ENCODE measurements at places on chromosomes 2 and 18.

DNA sequence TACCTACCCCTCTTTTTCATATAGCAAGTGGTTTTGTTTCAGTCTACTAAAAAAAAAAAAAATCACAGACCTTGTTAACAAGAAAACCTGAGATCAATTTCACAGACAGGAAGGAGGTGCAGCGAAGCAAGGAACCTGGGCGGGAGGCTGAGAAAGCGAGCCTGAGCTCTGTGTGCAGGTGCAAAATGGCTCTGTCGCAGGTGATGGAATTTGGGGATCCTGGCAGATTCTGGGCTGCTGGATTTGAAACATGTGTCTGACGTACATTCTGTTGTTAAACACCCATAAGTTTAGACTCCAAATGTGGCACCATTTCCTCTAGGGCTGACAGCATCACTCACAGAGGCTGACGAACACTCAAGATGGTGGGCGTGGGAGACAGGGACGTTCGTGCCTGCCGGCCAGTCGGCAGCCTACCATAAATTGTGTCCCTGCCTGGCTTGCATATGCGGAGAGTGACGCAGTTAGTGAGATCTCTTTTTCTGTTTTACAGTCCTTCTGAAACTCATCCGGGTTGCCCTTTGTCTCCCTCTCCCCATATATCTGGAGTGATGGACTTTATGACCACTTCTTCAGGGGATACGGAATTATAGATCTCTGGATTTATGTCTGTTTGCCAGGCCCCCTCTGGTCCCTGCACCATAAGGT lies 8.8 kb upstream of the DDX1 start:
- no peak for DNase-seq

GRCh38 chr18:7633171-7633570 lies 66.1 kb downstream of the PTPRM start:
- no peak for DNase-seq

- DNase-seq = peak; percentile 60
Measured at GRCh38 chr2:239109041-239109927, 261.4 kb downstream of the TWIST2 start.

GRCh38 chr2:120245520-120246332 lies 6.9 kb upstream of the RALB start:
- peak; percentile 85 for DNase-seq

GRCh38 chr2:171692331-171692730 lies 5.1 kb downstream of the DYNC1I2 start:
- no peak for DNase-seq

DNA sequence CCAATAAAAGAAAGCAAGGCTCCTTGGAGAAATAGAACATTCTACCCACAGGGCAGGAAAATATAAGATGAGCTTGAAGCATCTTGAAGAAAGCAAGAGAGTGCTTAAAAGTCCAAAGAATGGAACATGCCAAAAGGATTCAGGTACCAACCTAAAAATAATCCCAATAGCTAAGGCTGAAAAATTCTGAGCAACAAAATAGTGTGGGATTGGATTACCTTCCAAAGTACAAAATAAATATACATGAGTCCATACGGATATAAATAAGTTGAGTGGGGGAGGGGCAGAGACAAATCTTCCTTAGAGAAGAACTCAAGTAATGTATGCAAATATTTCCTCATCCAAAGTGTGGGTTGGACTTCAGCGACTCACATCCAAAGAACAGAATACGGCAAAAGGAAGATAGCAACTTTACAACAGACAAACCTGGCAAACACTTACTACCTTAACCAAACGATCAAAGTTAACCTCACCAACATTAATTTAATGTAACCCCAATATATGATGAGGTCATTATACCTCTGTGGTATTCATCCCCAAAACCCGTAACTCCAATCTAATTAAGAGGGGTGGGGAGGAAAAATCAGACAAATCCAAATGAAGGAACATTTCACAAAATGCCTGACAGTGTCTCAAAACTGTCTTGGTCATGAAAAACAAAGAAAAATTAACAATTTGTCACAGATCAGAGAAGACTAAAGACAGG lies 26.9 kb downstream of the MEMO1 start:
- no peak for DNase-seq

DNA sequence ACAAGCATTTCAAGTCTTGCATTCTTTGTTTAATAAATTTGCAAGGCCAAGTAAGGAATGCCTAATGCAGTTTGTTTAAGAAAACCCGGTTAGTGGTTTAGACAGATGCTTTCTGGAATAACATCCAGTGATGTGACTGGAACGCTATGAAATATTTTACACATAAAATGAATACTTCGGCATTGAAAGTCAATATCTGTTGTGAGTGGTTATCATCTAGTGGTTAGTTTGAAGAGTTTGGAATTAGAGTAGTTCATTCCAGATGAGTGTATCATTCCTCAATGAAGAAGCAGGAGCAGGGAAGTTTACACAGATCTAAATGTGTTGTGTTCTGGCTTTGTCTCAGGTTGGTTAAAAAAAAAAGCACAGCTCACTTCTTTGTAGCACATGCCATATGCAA lies 608.0 kb upstream of the PIK3C3 start:
- DNase-seq = no peak

DNA sequence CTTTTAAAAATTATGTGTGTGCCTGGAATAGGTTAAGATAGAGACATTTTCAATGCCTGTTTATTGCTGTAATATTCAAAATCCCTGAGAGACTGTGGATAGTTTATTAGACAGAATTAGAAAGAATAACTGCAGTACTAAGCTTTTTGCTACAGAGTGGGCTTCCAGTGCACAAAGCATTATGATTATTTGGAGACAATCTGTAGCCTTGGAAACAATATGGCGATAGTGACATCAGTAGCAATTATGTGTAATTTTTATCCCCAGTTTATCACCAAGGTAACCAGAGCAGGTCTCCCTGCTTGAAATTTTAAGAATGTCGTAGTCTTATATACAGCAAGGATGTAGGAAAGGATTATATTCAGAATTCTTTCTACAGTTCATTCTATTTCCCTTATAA lies 100.0 kb downstream of the MYO3B start:
- no peak for DNase-seq

- no peak for DNase-seq
Measured at GRCh38 chr2:29353403-29353991, 238.3 kb downstream of the CLIP4 start.

DNA sequence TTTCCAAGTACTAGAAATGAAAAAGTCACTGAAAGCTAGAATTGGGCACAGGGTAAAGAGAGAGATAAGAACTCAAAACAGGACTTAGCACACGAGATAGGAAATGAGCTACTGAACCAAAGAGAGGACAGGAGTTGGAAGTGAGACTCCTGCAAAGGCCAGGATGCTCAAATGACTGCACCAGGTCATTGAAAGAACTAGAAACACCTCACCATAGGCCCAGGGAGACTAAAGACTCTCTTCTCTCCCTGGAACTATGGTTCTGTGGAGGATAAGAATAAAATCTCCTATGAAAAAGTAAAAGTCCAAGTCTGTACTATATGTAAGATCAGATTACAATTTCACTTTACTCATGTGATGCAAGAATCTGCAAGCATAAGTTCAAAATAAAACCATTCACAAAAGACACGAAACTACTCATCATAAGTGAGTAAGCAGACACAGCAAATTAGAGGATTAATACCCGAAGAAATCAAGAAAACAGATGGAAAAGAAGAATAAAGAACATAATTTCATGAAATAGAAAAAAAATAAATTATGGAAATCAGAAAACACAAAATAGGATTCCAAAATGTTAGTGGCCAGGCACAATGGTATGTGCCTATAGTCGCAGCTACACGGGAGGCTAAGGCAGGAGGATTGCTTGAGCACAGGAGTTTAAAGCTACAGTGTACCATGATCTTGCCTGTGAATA lies 6.5 kb downstream of the NBAS start:
- DNase-seq = no peak

GRCh38 chr18:50475538-50476193 lies 84.2 kb upstream of the MAPK4 start:
- no peak for DNase-seq

GRCh38 chr2:239815671-239816070 lies 209.5 kb downstream of the NDUFA10 start:
- no peak for DNase-seq

GRCh38 chr2:457262-457661 lies 169.4 kb upstream of the ALKAL2 start:
- no peak for DNase-seq

DNA sequence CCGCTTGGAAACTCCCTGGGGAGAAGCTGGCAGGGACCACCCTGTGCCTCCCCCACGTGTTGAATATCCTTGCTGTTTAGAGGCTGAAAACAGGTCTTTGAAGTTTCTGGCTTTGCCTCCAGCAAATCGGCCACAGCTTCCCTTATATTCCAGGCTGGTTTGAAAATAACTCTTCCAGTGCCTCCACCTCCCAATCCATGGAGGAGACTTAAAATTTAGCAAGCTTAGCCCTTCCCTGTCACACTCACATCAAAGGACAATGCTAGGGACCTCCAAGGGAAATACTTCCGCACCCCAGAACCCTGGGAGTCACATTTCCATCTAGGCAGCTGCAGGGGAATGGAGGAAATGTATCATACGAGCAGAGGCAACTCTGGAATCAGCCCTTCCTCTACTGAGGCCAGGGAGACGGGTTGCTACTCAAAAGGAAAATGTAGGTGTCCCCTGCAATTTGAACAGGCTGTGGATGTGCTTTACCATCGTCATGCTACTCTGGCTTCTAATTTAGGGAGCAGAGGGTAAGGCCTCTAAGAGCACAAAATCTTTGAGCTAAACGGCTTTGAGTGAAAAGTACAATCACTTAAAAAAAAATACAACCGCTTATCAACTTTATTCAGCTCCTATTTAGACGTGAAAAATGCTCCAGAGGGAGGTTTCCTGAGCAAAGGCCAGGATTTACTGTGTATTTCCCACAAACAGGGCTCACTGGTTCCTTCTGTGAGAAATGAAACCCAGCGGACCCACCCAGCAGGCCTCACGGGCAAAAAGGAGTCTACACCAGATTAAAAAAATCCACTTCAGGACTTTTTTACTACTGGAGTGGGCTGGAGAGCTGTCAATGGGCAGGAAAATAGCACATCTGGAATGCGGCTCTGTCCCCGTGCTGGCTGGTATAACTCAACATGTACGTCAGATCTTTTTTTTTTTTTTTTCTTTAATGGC lies 49.4 kb upstream of the PKDCC start:
- no peak for DNase-seq

- DNase-seq = no peak
Measured at GRCh38 chr18:21741312-21741561, 645 bp downstream of the MIB1 start.

GRCh38 chr2:55232863-55233657 lies 572 bp downstream of the RPS27A start:
- no peak for DNase-seq

GRCh38 chr2:200862532-200863000 lies 1.9 kb downstream of the CLK1 start:
- peak; percentile 19 for DNase-seq

DNA sequence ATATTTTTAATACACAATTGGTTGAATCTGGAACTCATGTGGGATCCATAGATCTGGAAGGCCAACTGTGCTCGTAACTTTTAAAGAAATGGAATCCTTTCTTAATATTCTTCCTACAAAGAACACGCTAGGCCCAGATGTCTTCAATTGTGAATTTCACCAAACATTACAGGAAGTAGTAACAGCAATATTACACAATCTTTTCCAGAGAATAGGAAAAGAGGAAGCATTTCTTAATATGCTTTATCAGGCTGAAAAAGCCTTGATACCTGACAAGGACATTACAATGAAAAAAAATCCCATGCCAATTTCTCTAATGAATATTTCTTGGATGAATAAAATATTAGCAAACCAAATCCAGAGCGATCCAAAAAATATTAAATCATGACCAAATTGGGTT lies 80.3 kb upstream of the HAAO start:
- no peak for DNase-seq

DNA sequence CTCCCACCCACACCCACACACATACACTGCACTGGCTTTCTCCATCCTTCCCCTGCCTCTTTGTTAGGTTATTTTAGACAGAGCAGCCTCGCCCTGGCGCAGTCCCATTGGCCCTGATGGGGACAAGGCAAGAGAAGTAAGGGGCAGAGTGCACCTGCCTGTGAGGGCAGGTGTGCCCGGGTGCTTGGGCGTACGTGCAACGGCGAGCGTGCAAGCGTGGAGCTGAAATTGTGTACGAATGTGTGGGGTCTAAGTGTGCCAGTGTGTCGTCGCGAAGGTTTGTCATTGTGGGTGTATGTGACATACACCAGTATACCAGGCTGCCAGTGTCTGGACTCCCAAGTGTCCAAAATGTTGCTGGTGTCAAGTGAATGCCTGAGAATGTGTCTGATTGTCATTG lies 544 bp downstream of the LRATD1 start:
- DNase-seq = no peak

- DNase-seq = peak; percentile 76
Measured at GRCh38 chr18:54119524-54120019, 104.9 kb downstream of the MBD2 start.

DNA sequence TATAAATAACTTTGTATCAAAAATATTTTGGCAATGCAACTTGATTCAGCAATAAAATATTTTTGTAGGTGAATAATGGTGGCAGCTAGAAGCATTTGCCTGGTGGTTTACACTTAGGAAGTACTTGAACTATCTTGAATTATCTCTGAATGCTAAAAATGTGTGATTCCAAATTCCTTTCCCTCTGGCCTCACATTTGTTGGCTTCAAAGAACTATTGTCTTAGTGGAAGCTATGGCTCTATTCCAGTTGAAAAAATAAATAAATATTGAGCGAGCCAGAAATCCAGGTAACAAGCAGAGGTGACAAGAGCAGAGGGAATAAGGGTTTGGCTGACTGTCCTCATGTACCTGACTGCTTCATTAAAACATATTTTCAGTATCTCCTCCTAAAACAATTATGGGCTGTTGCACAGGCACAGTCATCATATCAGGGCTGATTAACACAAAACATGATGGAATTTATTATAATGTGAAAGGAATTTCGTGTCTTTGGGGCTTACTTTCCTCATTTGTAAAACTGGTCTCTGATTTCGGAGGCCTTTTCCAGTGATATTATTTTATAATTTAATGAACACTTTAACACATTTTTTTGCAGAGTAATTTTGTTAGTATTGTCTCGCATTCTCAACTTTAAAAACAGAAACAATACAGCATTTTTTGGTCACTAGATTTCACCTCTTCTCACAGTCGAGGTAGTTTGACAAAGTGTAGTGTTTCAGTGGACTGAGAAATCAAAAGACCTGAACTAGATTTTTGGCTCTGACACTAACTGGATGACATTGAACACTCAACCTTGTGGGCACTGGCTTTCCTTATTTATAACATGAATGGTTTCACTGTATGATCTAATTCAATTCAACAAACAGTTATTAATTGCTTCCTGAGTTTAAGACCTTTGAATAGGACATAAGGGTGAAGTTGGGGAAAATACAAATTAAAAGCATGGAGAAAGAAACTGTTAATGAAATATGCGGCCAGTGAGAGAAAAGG lies 7.8 kb upstream of the CAVIN2 start:
- no peak for DNase-seq

- no peak for DNase-seq
Measured at GRCh38 chr2:196849895-196850294, 40.7 kb upstream of the C2orf66 start.

GRCh38 chr18:48754993-48755473 lies 195.7 kb downstream of the SMAD7 start:
- no peak for DNase-seq

GRCh38 chr2:23283653-23284052 lies 101.3 kb upstream of the KLHL29 start:
- DNase-seq = no peak
